NCI-H1417 treated with DMSO at 0.1 percent for 48 hours (cell line): ENCODE measurements at places on chromosomes 1 and 21.

- no peak for DNase-seq
Observed at GRCh38 chr1:236997361-236997760, 6.9 kb downstream of the MT1HL1 start.

DNA sequence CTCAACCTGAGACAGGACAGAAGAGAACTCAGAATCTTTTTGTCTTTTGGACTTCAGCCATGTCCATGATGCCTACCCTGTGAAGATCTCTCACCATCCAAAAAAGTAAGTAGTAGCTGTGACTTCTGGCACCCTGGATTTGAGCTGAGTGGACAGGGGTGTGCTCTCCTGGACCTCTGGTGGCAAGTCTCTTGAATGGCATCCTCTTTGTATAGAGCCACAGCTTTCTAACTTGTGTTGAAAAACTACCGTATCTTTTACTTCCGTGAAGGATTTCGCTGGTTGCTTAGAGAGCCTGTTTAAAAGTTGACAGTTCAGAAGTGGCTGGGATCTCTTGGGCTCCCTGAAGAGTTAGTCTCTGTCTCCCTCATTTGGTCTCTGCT is 1.8 kb downstream of the MFN2 start:
- DNase-seq, result no peak

DNA sequence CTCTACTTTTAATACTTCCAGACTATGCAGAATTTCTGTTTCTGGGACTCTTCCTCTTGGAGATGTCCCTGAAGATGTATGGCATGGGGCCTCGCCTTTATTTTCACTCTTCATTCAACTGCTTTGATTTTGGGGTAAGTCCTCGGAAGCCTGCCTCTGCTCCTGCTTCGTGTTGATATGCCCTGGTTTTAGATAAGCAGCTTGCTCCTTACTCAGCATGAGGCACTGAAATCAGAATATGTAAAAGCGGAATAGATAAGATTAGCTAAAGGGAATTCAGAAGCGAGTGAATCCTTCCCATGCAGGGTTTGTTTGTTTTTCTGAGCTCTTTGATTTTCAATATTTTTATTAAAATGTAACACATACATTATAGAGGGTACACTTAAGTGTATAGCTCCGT is 234.7 kb downstream of the CACNA1E start:
- no peak for DNase-seq

- no peak for DNase-seq
Observed at GRCh38 chr1:56843544-56843943, 11.1 kb upstream of the C8A start.

DNA sequence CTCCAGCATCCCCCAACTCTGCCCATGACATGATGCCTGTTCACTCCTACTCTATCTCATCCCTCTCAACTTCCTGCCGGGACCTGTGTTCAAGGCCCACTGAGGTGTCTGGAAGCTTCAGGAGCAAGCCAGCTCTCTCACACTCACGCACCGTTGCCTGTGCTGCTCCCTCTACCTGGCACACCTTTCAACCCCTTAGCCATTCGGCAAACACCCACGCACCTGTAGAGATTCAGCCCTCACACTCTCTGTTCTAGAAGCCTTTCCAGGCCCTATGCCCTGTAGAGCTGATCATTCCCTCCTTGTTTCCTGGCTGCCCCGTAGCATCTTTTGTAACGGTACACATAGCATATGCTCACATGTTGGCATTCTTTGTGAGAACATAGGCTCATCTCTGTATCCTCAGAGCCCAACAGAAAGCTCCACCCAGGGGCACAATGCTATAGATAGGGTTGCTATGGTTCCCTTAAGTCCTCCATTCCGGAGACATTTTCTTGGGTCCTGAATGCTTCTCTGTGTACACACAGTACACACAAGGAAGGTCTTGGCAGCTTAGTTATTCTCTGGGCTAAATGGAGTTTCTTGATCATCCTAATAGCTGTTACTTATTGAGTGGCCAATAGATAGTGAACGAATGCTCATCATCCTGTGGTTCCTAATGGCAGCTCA is 1.3 kb downstream of the C8B start:
- no peak for DNase-seq

DNA sequence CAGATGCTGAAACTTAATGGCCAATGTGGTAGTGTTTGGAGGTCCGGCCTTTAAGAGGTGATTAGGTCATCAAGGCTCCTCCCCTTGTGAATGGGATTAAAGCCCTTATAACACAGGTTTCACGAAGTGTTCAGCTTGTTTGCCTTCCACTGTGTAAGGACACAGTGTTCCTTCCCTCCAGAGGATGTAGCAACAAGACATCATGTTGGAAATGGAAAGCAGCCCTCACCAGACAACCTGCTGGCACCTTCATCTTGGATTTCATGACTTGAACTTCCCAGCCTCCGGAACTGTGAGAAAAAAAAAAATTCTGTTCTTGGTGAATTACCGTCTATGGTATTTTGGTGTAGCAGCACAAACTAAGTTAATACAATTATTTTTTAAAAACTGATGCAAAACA is 613.8 kb downstream of the KIF26B start:
- no peak for DNase-seq
